ENCODE measurements at places on chromosomes 3 and 15.

GRCh38 chr15:68617001-68617400 lies 38.2 kb downstream of the CORO2B start:
- no peak for DNase-seq

GRCh38 chr15:64046421-64047153 lies at the start of gene DAPK2:
Gene DAPK2, minus strand, starts transcription at chr15:64046485. Its CDS starts 6,224 bp downstream, at chr15:64040261.
- peak; percentile 23 for DNase-seq

DNA sequence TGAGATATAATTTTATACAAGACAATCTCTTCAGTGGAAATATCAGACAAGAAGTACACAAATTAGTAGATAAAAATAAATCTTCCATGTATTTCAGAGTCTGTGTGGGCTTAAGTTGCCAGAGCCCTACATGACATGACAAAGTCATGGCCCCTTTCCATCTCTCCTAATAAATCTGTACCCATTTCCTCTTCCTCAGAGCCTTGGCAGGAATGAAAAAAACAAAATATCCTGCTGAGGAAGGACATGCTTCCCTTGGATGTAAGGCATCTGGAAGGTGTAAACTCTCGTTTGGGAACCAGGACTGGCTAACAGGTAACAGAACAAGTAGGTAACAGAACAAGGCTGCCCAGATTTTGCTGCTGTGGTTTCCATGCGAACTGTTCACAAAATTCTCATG lies 148.1 kb downstream of the SNRK start:
- DNase-seq = no peak

DNA sequence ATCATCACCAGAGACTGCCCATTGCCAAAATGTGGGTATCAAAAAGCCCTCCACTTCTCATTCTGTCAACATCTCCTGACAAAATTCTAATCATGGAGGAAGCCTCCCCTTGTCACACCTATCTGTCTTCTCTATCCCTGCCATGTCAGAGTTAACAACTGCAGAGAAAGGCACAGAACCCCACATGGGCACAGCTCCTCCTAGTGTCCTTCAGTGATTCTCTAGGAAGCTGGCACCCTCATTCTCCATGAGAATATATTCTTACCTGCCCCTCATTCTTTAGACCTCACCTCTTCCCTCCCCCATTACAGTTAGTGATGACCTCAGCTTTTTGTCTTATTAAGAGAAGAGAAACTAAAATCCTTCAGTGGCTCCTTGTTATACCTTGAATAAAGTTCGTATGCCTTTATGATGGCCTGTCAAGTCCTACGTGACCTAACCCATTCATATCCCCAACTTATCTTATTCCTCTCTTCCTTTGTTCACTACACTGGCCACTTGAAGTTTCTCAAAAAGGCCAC lies 44.6 kb downstream of the NME9 start:
- no peak for DNase-seq

DNA sequence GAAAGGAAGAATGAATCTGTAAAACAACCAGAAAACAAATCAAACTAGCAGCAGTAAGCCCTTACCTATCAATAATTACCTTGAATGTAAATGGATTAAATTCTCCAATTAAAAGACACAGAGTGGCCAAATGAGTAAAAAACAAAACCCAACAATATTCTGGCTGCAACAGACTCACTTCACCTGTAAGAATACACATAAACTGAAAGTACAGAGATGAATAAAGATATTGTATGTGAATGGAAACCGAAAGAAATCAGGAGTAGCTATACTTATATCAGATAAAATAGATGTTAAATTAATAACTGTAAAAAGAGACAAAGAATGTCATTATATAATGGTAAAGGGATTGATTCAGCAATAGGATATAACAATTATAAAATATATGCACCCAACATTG lies 514.5 kb upstream of the DPPA4 start:
- DNase-seq = no peak
